ENCODE measurements at places on chromosomes 5 and 9.

DNA sequence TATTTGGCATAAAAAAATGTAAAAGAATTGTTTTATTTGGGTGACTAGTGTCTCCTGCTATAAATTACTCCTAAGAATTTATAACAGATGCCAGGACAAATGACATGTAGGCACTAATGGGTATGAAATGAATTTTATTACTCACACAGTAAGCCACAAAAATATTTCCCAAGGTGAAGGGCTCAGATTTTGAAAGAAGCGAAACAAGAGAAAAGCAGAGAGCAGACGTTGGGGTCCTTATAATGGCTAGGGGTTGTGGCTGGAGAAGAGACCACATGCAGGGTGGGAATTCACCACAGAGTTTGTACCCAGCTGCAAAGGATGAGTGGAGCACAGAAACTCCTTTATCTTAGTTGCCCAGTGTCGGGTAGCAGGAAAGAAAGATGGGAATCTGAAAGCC, 45.0 kb upstream of the PRR16 start:
- no peak for DNase-seq

DNA sequence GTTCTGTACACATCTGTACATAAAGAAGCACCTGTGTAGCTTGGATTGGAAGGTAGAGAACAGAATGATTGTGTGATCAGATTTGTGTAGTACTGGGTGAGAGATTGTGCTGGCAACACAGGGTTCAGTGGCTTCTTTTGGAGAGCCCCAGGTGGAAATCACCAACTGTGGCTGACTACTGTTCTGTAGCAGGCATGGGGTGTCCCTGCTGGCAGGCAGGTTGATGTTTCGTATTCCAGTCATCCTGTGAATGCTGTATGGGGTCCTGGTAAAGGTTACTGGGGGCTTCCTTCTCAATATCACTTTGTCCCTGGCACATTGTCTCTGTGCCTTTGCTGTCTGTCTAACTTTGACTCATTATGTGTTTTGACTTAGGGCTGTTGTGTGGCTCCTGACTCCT, 5.3 kb downstream of the ASPN start:
- no peak for DNase-seq

GRCh38 chr9:70485273-70485858, 70.9 kb upstream of the KLF9 start:
- DNase-seq = no peak

GRCh38 chr9:112819635-112820496, 69.3 kb downstream of the SNX30 start:
- peak; percentile 67 for DNase-seq

DNA sequence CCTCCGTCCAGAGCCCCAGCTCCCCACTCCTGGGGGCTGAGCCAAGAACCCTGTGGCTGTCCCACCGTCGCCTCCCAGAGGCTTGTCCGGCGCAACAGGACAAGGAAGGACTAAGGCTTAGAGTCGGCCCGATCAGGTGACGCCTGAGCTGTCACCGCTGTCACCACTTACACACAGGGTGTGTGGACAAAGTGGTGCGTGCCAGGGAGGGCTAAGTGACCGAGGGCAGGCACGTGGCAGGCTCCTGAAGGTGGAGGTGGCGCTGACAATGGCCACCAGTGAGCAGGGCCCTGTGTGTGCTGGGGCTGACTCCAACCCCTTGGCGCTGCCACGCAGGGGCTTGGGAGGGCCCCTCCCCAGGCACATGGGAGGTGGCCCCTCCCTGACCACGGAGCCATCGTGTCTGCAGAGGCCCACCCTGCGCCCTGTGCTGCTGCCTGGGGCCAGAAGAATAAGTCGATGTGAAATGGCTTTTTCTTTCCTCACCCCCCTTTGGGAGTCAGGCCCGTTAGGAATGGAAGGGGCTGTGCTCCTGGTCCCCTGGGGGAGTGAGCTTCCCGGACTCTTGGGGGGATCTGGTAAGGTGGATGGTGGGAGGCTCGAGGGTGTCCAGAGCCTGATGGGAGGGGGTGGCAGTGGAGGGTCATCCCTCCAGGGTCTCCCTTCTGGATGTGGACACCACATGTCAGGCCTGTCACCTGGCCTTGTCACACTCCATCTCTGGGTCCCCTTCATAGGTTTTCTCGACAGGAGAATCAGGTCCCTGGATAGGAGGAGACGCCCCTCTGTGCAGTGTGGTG, 2.6 kb upstream of the GPSM1 start:
- DNase-seq = no peak

DNA sequence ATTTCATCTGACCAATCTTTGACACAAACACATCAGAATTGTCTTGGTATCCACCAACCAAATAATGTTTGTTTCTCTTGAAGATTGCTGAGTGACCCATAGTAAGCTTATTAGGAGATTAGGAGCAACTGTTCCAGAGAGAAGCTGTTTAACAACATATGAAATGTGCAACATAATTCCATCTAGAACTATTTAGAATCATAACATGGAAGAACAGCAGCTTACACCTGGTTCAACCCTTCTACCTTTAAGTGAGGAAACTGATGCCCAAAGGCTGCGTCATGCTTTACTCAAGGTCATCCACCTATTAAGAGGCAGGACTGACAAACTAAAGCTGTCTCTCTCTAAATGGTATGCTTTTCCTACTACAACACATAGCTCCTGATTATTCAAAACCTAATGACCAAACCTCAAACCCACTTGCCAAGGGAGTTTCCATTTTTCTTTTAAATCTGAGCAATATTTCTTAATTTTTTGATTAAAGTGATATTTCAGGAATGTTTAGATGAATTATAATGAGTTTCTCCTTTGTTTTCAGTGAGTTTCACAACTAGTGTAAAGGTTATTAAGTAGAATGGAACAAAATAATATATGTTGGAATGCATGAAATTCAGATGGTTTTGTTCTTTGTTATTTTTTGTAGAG, 545.9 kb downstream of the RAB3C start:
- no peak for DNase-seq

GRCh38 chr9:14440062-14440461, 126.1 kb upstream of the NFIB start:
- no peak for DNase-seq

- DNase-seq = no peak
Measured at GRCh38 chr5:115435778-115436712, 108.5 kb downstream of the FEM1C start.

DNA sequence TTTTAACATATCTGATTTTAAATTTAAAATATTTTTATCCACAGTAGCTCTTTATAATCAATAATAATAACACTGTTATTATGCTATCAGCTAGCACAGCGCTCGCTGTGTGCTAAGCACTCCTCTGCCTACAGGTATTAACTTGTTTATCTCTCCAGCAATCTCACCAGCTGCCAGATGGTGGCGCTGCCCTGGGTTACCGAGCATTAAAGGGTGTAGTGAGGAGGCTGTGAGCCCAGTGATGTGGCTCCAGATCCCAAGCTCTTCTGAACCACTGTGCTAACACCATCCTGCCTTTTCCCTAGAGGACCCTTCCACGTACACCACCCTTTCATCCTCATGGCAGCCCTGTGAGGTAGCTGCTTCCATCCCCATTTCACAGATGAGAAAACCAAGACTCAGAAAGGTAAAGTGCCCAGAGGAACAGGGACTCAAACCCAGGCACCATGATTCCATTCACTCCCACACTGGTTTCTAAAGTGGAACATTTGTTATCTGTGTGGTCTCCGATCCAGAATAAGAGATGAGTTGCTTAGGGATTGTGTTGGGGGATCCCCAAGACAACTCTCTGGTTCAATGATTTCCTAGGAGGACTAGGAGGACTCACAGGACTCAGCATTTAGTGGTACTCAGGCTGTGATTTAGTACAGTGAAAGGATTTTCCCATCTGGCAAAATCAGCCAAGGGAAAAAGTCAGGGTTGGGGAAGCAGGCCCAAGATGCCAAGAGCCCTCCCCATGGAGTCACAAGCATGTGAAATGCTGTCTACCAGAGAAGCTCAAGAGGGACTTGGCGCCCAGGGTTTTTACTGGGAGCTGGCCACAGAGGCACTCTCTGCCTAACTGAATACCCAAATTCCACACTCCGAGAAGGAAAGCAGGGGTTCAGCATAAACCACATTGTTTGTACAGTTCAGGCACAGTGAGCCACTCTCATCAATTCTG, 7.0 kb downstream of the IGFBPL1 start:
- peak; percentile 38 for DNase-seq
